ENCODE measurements at places on chromosomes 1 and 21. TPM values are rescaled to one million over a fixed set of nuclear protein-coding genes. Genes with fewer than 3 reads are reported as not detected.
A peak's percentile ranks its signal among the peaks of the same experiment; 100 is the strongest.

GRCh38 chr1:78142736-78143135 is 97.0 kb downstream of the GIPC2 start:
- DNase-seq = no peak

GRCh38 chr1:119808972-119809550 is 2.2 kb downstream of the REG4 start:
- peak; percentile 85 for DNase-seq

- no peak for DNase-seq
Observed at GRCh38 chr1:95029532-95029931, 43.2 kb downstream of the ALG14 start.

- no peak for DNase-seq
Observed at GRCh38 chr1:236103646-236104218, 38.6 kb upstream of the GPR137B start.

- no peak for DNase-seq
Observed at GRCh38 chr21:31660591-31660990, 1.1 kb downstream of the SOD1 start.

- DNase-seq = no peak
Observed at GRCh38 chr1:65050735-65051134, 84.4 kb upstream of the JAK1 start.

GRCh38 chr21:25300632-25301031 is 306.6 kb downstream of the MRPL39 start:
- no peak for DNase-seq

The OR10Z1 gene
- total RNA-seq = not detected

The DDX59 gene
- 26.9 TPM for total RNA-seq

DNA sequence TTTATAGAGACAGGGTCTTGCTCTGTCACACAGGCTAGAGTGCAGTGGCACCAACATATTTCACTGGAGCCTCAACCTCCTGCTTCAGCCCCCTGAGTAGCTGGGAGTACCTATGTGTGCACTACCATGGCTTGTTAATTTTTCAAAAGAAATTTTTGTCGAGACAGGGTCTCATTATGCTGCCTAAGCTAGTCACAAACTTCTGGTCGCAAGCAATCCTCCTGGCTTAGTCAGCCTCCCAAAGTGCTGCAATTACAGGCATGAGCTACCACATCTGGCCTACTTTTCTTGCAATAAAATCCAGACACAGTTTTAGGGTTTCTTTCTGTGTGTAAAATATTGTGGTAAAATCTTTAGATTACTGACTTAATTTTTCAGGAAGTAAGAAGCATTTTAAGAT is 27.9 kb upstream of the NTPCR start:
- DNase-seq = no peak

- no peak for DNase-seq
Observed at GRCh38 chr1:224080115-224080774, 33.7 kb upstream of the FBXO28 start.

DNA sequence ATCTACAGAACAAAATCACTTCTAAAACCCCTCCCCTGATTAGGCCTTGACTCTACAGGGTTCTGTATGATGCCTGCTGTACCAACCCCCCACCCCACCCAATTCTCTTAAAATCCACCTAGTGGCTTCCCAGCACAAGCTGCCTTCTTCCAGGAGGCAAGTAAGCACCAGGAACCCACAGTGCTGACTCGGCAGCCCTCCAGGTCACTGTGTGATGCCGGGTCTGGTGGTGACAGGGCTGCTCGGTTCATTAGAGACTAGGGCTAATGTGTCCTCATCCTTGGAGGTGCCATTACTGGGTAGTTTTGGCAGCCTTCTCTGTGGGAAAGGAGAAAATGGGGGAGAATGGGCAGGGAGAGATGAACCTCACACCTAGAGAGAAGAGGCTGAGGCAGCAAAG is 363.5 kb downstream of the PTPRU start:
- DNase-seq = no peak

DNA sequence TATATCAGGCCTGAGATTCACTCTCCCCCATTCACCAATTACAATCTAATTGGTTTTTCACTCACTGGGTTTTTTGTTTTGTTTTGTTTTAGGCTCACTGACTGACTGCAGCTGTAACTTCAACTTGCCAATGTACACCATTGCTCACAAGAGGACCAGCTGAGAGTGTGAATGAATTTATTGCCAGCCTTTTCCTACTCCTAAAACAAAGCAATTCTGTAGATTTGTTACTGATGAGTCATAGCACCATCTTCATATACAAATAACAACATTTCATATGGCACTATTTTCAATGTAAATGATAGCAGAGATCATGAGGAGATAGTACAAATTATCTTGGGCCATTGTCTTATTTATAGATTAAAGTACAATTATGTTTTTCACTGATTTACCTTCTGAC is 76.0 kb upstream of the DPYD start:
- DNase-seq = no peak

GRCh38 chr1:33396188-33397124 is 34.4 kb downstream of the PHC2 start:
- no peak for DNase-seq

GRCh38 chr1:233668725-233669294 is 54.9 kb downstream of the KCNK1 start:
- DNase-seq = no peak

DNA sequence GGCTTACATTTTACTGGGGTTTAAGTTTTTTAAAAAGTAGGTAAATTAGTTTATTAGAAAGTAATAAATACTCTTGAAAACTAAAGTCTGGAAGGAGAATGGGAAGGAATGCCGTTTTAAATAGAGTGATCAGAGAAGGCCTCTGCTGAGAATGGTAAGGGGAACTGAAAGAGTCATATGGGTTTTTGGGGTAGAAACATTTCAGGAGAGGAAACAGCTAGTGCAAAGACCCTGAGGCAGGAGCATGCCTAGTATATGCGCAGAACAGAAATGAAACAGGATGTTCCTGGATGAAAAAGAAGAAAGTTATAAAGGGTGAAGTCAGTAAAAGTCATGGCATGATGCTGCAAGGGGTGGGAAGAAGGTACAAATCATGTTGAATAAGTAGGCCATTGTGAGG is 38.9 kb downstream of the ZC3H11B start:
- no peak for DNase-seq

DNA sequence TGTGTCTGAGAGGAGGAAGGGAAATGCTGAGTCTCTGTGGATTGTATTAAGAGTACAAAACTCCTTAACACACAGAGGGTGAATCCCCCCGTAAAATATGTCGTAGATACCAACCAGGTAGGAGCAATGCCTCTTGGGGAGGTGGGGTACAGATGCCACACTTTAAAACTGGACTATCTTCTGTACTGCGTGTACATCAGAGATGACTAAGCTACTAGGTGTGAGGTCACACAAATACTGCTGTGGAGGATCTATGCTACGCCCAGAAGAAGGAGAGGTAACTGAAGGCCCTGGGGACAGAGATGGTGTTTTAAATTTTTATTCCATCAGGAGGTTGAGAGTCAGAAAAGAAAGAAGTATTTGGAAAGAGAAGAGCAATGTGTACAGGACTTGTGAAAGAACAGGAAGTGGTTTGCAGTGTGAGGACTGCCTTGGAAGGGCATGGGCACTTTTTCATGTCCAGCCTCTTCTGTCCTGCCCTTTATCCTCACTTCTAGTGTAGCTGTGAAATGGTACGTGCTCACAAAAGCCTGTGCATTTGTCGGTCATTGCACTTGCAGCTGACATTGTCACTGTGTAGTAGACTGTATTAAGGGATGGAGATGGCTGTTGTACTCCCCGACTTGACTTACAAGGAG is 287.8 kb upstream of the CHRM3 start:
- no peak for DNase-seq

- no peak for DNase-seq
Observed at GRCh38 chr1:67230539-67230938, 64.3 kb downstream of the IL23R start.

- no peak for DNase-seq
Observed at GRCh38 chr1:113137563-113137962, 64.6 kb downstream of the LRIG2 start.

The OR2L8 gene
- total RNA-seq = not detected

DNA sequence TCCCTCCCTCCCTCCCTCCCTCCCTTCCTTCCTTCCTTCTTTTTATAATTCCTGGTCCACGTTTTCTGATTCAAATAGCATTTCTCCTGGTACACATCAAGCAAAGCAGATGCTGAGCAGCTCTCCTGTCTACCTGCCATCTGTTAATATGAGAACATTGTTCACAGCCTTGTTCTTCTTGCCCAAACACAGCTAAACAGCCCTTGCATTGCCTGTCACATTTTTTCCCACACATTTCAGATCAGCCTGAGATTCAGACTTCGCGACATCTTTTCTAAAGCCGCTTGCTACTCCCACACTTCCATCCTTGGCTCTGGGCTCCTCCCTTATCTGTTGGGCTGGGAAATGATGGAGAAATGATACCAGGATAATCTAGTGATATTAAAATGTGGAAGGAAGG is 200.5 kb downstream of the PCP4 start:
- DNase-seq = no peak

GRCh38 chr1:177301425-177302124 is 130.8 kb downstream of the BRINP2 start:
- no peak for DNase-seq

DNA sequence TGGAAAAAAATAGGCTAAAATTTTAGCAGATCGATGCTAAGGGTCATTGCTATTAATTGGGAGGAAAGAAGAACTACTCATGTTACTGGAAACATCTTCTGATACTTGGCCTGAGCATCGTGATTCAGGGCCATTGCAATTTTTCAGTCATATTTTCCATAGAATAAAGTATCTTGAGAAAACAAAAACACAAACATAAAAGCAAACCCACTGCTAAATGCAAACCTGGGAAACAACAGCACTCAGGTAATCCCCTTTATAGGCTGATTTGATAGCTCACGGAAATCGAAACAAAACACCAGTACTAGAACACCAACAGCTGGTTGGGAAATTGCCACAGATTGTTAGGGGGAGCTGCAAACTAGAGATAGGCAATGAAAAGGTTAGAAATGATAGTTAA is 172.9 kb upstream of the ESRRG start:
- DNase-seq = no peak

The TRPM2 gene
- 3.4 TPM for total RNA-seq

- no peak for DNase-seq
Observed at GRCh38 chr1:190320952-190321351, 156.7 kb downstream of the BRINP3 start.

DNA sequence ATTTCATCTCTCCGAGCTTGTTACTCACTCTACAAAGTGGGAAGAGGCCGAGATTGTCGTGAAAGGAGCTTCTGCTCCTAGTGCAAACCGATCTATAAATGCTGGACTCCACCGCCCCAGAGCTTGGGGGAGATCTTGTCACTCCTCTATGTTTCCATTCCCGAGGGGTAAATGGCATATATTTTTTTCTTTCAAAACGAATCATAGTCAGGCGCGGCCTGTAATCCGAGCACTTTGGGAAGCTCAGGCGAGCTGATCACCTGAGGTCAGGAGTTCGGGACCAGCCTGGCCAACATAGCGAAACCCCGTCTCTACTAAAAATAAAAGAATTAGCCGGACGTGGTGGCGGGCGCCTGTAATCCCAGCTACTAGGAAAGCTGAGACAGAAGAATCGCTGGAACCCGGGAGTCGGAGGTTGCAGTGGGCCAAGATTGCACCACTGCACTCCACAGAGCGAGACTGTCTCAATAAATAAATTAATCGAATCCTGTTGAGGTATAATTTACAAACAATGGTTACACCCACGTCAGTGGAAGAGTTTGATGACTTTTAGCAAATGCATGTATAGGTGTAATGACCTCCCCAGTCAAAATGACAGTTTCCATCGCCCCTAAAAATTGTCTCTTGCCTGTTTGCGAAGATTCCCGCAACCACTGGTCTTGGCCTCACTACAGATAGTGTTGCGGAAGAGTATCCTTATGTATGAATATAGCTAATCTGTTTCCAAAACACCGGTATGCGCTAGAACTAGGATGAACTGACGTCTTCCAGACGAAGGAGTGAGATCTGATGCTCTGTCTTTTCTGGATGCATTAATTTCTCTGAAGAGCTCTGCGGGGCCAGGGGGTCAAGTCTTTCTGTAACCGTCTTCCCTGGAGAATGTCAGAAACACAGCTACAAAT is 840 bp upstream of the HEATR1 start:
- no peak for DNase-seq

GRCh38 chr1:10529765-10530164 is 55.0 kb downstream of the PEX14 start:
- DNase-seq = no peak

DNA sequence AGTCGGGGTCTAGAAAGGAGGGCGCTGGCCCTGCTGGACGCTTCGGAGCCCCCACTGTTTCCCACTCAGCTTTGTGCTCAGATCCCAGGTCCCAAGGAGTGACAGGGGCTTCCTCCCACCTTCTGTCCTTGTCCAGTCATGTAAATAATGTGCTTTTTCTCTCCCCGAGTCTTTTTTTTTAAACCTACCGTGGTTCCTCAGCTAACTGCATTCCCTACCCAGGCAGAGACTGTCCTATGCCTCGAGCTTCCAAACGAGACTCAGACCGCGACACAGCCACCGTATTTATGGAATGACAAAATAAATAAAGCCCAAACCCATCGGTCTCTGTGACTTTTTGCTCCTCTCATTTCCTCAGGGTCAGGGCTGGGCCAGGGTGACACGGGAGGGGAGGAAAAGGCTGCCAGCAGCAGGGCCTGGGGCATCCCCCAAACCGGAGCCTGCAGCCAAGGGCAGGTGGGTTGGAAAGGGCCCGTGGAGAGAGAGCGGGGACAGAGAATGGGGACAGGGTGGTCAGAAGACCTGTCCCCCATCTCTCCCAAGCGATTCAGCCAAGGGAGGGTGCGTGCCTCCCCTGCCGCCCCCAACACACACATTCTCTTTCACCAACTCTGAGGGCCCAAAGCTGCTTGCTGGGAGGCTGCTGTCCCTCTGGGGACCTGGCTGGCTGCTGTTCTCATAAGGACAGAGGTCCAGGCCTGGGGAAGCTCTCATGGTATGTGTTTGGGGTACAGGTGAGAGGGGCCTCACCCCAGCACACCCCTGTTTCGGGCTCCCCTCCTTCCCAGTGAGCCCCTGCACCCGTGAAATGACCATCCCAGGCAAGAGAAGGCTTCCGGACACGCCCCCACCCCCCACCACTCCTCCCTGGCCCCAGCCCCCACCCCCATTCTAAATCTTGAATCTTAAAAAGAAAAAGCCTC is 55.4 kb downstream of the KCNAB2 start:
- DNase-seq = peak; percentile 48

The MEX3A gene
- 0.27 TPM for total RNA-seq

DNA sequence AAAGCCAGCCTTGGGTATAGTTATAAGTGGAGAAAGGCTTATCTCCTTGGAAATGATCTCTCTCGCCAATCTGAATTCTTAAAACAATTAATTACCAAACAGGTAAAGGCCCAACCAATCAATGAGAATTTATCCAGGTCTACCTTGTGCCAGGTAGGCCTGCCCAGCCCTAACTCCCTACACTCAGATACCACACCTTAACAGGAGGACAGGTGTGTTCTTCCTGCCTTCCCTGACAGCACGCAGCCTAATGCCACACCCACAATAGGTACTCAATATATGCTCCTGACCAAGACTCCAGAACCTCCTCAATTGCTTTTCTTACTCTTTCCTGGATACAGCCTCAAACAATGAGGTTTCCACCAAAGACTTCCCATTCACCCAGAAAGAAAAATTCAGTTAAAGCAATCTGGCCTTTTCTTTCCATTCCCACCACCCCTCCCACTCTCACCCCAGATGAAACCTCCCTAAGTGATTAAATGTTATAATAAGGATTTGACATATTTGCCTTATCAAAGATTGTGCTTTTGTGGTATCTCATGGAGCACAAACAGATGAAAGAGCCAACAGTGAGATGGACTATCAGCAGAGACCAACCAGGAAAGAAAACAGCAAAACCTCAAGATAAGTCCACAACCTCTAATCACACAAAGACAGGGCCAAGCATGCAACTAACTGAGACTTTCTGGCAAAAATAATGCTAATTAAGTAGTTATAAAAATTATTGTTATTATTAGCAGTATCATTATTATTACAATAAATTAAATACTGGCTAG is 25.6 kb downstream of the TRABD2B start:
- no peak for DNase-seq

All from sigmoid colon (tissue), 7 donors.